Left cardiac atrium (tissue), 4 donors: ENCODE measurements at places on chromosomes 3 and 15. TPM values are rescaled to one million over a fixed set of nuclear protein-coding genes. Genes with fewer than 3 reads are reported as not detected.

Gene KBTBD13
- total RNA-seq: 2.6 TPM

DNA sequence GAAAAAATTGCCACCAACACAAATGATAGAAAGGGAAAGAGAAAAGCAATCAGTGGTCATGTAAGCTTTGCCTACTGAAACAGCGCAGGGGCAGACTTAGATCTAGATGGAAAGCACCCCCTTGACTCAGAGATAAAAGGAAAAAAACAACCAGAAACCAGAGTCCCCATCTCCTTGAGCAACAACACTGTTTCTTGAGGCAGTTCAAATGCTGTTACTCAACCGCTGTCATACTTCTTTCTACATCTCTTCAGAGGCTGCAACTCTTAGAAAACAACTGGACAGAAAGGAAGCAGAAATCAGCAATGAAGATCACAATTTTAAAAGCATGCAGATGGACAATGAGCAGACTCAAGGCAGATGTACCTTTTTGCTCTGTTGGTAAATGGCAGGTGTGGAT is 36.5 kb downstream of the FSIP1 start:
- DNase-seq: no peak

GRCh38 chr3:126501054-126501453 is 16.5 kb downstream of the UROC1 start:
- DNase-seq: no peak

DNA sequence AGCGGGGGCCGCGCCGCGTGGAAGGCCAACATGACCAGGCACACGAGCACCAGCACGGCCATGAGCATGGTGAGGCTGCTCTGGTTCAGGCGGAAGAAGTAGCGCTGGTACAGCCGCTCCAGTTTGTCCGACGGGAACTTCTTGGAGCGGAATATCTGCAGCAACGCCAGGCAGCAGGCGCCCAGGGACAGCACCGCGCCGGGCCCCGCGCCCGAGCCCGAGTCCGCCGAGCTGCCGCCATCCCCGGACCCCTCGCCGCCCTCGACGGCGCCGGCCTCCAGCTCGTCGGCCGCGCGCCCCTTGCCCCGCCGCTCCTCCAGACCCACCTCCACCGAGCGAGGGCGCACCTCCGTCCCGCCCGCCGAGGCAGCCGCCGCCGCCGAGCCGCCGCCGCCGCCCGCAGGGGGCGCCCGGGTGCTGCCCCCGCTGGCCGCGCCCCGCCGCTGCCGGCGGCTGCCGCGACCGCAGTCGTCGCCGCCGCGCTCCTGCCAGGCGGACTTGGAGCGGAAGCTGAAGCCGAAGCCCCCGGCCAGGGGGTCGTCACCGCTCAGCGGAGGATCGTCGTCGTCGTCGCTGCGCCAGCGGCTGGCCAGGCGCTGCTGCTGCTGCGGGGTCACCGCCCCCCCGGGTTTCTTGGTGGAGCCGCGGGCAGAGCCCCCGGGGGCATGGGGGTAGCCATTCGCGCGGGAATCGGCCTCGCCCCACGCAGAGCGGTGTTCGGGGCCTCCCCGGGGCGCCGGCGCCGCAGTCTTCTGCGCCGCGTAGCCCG is 957 bp downstream of the ADCY5 start:
- DNase-seq: no peak

GRCh38 chr3:165193366-165194254 is 2.6 kb downstream of the SLITRK3 start:
- no peak for DNase-seq

- no peak for DNase-seq
Measured at GRCh38 chr3:63877737-63878393, 14.2 kb downstream of the ATXN7 start.

- no peak for DNase-seq
Measured at GRCh38 chr15:73602992-73603391, 30.2 kb downstream of the NPTN start.

DNA sequence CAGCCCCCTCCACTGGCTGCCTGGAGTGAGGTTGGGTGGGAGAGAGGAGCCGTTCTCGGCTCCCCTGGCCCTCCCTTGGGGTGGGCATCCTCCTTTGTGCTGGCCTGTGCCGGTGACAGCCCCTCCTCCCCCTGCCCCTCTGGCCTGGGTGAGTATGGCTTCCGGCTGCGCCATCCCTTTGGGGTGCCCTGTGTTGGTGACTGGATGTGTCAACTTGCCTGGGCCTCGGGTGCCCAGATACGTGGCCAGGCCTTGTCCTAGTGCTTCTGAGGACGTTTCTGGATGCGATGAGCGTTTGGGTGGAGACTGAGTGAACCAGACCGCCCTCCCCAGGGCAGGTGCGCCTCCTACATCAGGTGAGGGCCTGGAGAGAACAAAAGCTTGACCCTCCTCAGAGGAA is 59.7 kb downstream of the PLXNA1 start:
- peak; percentile 12 for DNase-seq

- no peak for DNase-seq
Measured at GRCh38 chr15:89335298-89336041, 846 bp upstream of the POLG start.

Gene EFCC1
- total RNA-seq: 1.1 TPM

Gene GOLGA8J
- total RNA-seq: not detected
